ENCODE measurements at places on chromosomes 11 and 22. TPM values are rescaled to one million over a fixed set of nuclear protein-coding genes. Genes with fewer than 3 reads are reported as not detected.

GRCh38 chr22:32991353-32992101, 66.7 kb downstream of the SYN3 start:
- no peak overlapping the region for H3K27ac ChIP-seq
- H3K4me3 ChIP-seq, result no peak overlapping the region
- no peaks in the 10 kb centered on the region for H3K36me3 ChIP-seq
- no peaks in the 10 kb centered on the region for H3K4me1 ChIP-seq

- no peaks in the 10 kb centered on the region for H3K4me1 ChIP-seq
- H3K27ac ChIP-seq, result no peak overlapping the region
- no peak overlapping the region for H3K4me3 ChIP-seq
- no peaks in the 10 kb centered on the region for H3K27me3 ChIP-seq
- DNase-seq, result no peak
These were observed 90.0 kb downstream of the GRIK4 start for GRCh38 chr11:120601536-120601935.

Gene RCOR2
- total RNA-seq, result 0.60 TPM

Gene USP2
- total RNA-seq, result 0.68 TPM

DNA sequence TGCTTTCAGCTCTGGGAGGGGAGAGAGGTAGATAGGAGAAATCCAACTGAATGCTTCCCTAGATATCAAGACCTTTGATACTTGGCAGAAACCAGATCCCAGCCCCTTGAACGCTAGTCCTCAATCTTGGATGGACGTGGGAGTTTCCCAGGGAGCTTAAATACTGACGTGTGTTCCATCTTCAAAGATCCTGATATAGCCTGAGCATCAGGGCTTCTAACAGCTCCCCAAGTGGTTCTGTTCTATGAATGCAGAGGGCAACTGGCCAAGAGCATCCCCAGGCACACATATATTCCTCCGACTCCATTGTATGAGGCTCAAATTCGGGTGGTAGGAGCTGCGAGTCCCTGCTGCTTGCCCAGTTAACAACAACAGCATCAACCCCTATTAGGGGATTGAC, 8.7 kb upstream of the ACCS start:
- no peaks in the 10 kb centered on the region for H3K4me1 ChIP-seq
- peaks cover 3% of the 10 kb centered on the region for H3K27me3 ChIP-seq
- DNase-seq, result no peak
- no peak overlapping the region for H3K4me3 ChIP-seq
- no peak overlapping the region for H3K27ac ChIP-seq
- no peaks in the 10 kb centered on the region for H3K36me3 ChIP-seq

DNA sequence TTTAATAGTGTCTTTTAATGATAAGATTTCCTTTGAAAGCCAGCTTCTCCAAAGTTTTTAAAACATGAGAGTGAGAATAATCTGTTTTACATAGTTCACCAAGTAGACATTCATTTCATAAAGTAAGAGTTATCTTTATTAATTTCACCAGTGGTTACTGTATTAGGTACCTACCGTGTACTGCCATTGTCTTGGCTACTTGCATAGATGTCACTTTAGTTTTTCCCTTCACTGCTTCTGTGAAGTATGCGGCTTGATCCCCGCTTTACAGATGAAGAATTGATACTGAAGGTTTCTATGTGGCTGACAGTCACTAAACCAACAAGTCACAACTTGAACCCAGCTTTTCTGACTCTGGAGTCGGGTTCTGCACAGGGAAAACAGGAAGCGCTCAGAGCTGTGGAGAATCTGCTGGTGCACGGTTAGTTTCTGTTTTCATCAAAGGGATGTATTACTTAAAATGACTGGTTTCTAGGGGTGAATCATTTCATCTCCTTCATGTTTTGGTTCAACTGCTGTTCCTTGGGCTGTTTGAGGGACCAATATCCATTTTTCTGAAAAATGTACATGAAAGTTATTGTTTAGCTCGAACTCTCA, 39.3 kb upstream of the MYO18B start:
- peaks cover 55% of the 10 kb centered on the region for H3K4me1 ChIP-seq
- no peaks in the 10 kb centered on the region for H3K27me3 ChIP-seq
- H3K27ac ChIP-seq, result peak overlapping the region; percentile 79
- peak overlapping the region; percentile 59 for H3K4me3 ChIP-seq
- H3K36me3 ChIP-seq, result peaks cover 65% of the 10 kb centered on the region

DNA sequence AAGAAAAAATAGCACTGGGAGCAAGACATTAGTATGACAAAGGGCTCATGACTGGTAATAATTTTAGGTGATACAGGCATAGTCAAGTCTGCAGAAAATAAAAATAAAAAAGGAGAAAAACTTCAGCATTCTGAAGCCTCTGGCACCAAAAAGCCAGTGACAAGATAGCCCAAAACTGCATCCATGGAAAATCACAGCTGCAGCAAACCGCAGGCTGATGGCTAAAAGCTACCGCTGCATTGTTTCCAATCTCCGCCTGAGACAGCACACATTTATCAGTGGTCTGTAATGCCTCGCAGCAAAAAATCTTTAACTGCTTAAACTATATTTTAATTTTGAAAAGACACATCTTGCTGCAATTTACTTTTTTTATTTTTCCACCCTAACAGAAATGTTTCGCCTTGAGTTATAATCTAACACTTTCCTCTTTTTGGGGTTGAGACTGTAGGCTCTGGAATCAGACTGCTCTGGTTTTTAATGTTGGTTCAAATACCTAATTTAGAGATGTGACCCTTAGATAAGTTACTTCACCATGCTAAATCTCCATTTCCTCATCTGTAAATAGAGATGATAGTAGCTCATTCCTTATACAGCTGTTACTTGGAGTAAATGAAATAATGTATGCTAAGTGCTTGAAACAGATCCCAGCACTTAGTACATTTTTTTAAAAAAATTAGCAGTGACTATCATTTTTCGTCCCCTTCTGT, 42.0 kb upstream of the FIBIN start:
- no peaks in the 10 kb centered on the region for H3K4me1 ChIP-seq
- H3K4me3 ChIP-seq, result no peak overlapping the region
- no peak overlapping the region for H3K27ac ChIP-seq
- no peak for DNase-seq

DNA sequence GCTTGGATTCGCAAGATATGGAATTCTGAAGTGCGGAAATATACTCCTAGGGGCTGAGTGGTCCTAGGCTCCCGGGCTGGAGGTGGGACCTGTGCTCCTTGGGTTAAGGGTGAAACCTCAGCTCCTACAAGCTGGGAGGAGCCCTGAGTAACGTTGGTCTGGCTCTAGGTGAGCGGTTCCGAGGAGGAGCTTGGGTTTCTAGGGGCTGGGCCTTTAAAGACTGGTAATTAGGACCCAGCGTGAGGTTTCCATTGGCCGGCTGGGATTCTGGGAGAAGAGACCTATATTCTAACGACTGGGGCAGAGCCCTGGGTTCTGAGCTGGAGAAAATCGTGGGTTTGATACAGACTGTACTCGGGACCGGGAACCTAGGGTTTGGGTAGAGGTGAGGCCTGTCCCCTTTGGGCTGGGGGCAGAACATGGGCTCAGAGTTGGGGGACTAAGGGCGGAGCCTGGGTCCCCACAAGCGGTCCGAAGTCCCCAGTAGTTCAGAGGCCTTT, 882 bp upstream of the MAP4K2 start:
- H3K4me3 ChIP-seq, result peak overlapping the region; percentile 85
- peak overlapping the region; percentile 81 for H3K27ac ChIP-seq
- peaks cover 30% of the 10 kb centered on the region for H3K36me3 ChIP-seq
- no peaks in the 10 kb centered on the region for H3K27me3 ChIP-seq

Gene C11orf97
- total RNA-seq, result not detected

GRCh38 chr11:1130276-1131032, 27.3 kb upstream of the MUC5AC start:
- no peak for DNase-seq
- H3K4me3 ChIP-seq, result no peak overlapping the region
- H3K36me3 ChIP-seq, result no peaks in the 10 kb centered on the region
- H3K27me3 ChIP-seq, result peaks cover 3% of the 10 kb centered on the region
- no peak overlapping the region for H3K27ac ChIP-seq

Gene GAL3ST3
- not detected for total RNA-seq

Gene C11orf16
- not detected for total RNA-seq

GRCh38 chr11:74669211-74670160, 61.7 kb downstream of the CHRDL2 start:
- DNase-seq, result no peak
- no peak overlapping the region for H3K4me3 ChIP-seq
- H3K27ac ChIP-seq, result no peak overlapping the region

GRCh38 chr11:94593030-94593429, 25.9 kb downstream of the PIWIL4 start:
- no peak for DNase-seq
- no peak overlapping the region for H3K27ac ChIP-seq
- no peaks in the 10 kb centered on the region for H3K36me3 ChIP-seq
- H3K27me3 ChIP-seq, result no peaks in the 10 kb centered on the region
- H3K4me3 ChIP-seq, result no peak overlapping the region

Gene PARVG
- 186 TPM for total RNA-seq

Gene TCN1
- total RNA-seq, result not detected

GRCh38 chr11:73170140-73170539, 28.0 kb upstream of the FCHSD2 start:
- no peaks in the 10 kb centered on the region for H3K36me3 ChIP-seq
- H3K27ac ChIP-seq, result no peak overlapping the region
- peaks cover 12% of the 10 kb centered on the region for H3K4me1 ChIP-seq
- peaks cover 2% of the 10 kb centered on the region for H3K27me3 ChIP-seq
- no peak overlapping the region for H3K4me3 ChIP-seq

DNA sequence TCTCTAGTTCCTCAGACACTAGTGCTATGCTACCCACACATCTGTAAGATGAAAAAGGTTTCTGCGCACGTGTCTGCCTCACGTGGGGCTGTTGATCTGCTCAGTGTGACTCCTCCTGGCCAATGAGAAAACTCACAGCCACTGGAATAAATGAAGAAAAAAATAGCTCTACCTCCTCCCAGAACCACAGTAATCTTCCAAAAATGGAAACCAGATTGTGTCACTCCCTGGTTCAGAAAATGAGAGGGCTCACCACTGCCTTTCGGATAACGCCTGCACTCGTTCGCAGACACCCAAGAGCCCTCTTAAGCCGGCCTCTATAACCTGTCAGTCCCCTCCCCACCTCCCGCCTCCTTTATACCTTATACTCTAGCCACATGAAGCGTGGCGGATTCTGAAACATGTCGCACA, 5.1 kb downstream of the APBB1 start:
- H3K36me3 ChIP-seq, result peaks cover 17% of the 10 kb centered on the region
- no peak overlapping the region for H3K4me3 ChIP-seq
- H3K27ac ChIP-seq, result no peak overlapping the region
- no peaks in the 10 kb centered on the region for H3K27me3 ChIP-seq
- peaks cover 4% of the 10 kb centered on the region for H3K4me1 ChIP-seq
- DNase-seq, result peak; percentile 60
